ENCODE measurements at places on chromosomes 6 and 20.

DNA sequence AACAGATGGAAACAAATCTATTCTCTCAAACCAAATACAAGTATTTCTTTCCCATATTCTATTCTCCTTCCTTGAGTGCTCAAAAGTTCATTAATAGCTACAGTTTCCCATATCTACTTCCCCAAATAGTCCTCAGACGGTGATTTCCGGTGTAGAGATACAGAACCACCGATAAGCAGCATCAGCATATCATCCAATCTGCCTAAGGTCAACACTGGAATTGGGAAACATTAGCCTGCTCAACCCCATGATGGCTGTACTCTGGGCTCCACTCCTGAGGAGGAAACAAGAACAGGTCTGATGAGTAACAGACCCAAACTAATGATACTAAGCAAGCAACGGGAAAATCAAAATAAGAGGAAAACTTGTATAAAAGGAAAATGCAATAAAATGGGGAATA, 115.6 kb downstream of the EPB41L2 start:
- DNase-seq = no peak

GRCh38 chr6:140879946-140880345, 1252.8 kb upstream of the GJE1 start:
- DNase-seq = no peak

DNA sequence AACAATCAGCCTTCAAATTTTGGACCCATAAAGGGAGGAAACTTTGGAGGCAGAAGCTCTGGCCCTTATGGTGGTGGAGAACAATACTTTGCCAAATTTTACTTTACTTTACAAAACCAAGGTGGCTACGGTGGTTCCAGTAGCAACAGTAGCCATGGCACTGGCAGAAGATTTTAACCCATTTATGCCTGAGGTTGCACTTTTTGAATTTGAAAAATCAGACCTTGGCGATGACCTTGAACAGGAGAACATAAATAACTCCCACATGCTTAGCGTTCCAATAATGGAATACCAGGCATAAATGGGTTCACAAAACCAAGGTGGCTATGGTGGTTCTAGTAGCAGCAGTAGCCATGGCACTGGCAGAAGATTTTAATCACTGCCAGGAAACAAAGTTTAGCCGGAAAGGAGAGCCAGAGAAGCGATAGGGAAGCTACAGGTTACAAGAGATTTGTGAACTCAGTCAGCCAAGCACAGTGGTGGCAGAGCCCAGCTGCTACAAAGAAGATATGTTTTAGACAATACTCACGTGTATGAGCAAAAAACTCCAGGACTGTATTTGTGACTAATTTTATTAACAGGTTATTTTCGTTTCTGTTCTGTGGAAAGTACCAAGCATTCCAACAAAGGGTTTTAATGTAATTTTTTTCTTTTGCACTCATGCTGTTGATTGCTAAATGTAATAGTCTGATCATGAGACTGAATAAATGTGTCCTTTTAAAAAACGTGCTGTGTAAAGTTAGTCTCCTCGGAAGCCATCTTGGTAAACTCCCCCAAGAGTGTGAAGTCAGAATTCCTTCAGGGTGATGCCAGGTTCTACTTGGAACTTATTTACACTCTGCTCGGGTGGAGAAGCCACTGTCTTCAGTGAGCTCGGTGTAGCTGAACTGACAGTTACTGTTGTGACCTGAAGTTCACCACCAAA, 6.7 kb downstream of the SFT2D1 start:
- no peak for DNase-seq

- peak; percentile 85 for DNase-seq
Observed at GRCh38 chr20:51800060-51800871, 2.1 kb downstream of the SALL4 start.

DNA sequence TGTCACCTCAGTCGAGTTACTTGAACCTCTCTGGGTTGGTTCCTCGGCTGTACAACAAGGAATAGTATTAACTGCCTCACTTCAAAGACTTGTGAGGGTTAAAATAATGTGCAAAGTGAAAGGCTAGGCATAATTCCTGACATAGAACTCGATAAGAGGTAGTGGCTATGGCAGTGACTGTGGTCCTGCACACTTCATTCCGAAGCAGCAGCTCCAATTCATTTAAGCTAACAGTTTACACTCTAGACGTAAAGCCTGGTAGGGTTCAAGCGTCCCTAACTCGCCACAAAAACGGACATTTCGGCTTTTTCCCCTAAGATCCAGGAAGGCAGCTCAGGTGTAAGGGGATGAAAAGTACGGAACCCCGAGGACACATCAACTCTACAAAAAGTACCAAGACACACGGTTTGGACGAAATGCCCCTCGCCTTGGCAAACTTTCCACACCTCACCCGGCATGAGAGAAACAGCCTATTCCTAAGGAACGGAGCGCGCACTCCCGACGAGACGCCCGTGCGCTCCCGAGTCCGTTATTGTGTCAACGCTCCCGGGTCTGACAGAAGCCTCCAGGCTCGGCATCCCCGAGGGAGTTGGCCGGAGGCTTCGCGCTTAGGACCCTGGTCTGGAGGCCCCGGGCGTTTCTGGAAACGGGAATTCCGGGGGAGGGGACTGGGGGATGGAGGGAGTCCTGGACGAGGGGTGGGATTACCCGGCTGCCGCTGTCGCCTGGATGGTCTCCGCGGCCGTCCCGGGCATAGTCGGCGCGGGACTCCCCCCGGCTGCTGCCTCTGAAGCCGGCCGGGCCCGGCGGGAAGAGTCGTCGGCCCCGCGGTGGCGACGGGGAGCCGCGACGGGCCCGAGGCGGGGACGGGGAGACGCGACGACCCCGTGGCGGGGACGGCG, 937 bp downstream of the ZNF318 start:
- no peak for DNase-seq

GRCh38 chr6:48990739-48991138, 472.3 kb downstream of the MMUT start:
- DNase-seq = no peak

- DNase-seq = no peak
Observed at GRCh38 chr6:34969662-34970265, 80.7 kb downstream of the ANKS1A start.

DNA sequence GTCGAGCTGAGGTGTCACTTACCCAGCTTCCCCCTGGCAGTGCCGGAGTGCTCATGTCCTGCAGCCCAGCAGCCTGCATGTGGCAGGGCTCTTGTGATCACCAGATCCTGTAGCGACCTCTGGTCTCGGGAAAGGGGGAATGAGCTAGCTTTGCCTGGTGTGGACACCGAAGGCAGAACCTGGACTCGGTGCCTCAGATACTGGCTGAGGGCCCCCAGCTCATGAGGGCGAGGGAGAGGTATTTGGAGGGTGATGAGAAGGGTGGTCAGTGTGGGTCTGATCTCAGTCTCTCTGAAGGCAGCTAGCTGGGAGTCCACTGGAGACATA, 26.3 kb downstream of the SUN5 start:
- no peak for DNase-seq

DNA sequence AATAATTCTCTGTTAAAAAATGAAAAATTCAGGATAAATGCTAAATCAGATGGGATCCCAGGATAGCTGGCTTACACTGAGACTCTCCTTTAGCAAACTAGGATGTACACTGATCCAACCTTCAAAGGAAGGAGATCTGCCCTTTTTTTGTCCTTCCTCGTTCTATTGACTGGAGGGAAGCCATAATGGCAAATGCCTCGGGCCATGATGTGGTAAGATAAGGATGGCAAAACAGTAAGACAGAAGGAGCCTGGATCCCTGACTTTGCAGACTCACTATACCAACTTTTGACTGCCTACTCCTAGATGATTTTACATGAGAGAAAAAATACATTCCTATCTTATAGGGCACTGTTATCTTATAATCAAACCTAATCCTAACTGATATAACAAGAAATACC, 156.9 kb upstream of the BEND3 start:
- no peak for DNase-seq

DNA sequence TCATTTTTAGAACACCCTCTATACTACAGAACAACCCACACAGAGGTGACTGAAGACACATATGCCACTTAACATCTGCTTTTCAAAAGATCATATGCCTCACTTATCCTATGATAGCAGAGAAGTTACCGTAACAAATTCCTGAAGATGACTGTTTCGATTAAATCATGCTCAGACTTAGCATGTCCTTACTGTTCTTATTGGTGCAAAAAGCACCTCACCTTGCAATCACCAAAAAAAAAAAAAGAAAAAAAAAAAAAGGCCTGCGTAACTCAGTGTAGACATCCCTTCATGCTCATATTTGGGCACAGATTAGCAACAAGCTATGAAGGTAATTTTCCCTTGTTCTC, 17.7 kb upstream of the DST start:
- DNase-seq = no peak

DNA sequence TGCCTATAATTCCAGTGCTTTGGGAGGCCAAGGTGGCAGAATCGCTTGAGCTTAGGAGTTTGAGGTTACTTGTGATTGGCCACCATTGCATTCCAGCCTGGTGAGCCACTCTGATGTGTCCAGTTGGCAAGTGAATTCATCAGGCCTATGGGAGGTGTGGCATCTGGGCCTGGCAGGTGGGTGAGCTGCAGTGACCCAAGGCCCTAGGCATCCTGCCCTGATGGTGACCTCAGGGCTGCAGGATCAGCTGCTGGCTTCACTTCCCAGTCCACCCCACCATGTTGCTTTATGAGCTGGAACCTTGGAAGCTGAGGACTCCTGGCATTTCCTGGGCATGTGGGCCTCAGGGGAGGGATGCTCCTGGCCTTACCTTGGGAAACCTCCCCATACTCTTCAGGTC, 20.5 kb downstream of the RSPH9 start:
- DNase-seq = no peak

Measured in GM19239 (cell line).